Globus pallidus (tissue), 1 donor: ENCODE measurements at places on chromosomes 2 and 18.

DNA sequence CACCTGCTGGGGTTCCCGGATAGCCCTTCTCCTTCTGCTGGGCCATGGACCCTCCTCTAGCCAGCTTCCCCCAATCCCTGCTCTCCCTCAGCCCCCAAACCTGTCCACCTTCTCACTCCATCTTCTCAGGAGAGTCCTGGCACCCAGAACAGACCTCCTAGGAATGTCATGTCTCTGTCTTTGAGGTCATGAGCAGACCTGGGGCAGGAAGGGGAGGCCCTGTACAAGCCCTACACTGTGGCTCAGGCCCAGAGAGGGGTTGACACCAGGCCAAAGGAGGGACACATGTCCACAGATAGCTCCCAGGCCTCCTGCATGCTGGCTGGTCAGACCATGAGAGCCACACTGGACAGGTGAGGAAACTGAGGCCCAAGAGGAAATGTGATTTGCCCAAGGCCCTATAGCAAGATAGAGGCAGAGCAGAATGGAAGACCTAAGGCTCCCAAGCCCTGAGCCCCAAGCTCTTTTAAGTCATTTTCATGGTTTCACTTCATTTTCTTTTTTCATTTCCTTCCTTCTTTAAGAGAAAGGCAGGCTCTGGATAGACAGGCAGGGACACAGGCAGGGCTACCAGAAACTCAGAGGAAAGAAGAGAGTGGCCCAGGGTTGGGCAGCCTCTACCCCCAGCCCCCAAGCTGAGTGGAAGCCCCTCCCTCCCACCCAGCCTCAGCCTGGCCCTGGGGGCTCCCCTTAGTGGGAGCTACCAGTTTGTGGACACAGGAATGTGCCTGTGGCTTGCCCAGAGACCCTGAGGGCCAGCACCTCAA, 159.7 kb downstream of the SMAD7 start:
- no peak for DNase-seq

DNA sequence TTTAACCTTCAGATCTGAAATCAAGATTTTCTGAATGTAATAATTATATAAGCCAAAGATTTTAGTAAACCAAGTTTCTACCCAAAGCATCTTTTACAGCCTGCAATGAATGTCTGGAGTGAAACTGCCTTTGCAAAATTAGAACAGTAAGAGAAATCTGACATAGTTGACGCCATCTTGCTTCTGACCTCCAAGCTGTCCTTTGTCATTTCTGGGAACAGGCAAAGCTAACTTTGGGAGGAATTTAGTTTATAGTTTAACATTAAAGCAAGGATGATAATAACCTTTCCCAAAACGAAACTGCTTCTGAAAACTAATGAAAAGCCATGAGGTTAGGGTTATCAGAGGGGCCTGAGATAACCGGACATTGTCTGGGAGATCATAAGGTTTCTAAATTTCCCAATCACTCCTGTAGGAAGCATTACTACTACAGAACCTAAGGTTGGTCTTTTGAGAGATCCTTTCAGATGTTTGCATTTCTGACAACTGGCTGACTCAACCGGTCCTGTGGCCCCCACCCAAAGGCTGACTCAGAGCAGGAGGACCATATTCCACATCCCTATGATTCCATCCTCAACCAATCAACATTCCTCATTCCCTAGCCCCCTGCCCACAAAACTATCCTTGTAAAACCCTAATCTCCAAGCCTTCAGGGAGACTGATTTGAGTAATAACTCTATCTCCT, 124.5 kb downstream of the TMEM131 start:
- no peak for DNase-seq

DNA sequence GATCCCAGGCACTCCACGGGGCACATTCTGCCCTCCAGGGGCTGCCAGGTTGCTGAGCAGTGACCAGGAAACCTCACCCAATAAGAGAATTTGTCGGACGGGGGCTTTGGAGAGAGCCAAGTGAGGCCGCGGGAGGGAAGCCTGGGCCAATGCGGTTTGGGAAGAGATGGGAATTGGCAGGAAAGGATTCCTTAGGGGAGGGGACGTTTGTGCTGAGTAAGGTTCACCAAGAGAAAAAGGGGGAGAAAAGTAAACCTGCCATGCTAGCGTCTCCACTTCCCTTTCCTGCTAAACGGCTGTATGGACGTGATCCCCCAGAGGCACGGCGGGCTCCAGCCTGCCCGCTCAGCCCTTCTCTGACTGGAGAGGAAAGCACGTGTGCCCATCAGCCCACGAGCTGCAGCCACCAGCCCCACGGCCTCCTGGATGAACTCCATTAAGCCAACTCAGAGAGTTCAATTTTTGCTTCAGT, 194.4 kb upstream of the ID2 start:
- DNase-seq, result peak; percentile 52

- no peak for DNase-seq
Measured at GRCh38 chr2:16178551-16179130, 238.3 kb downstream of the MYCN start.

DNA sequence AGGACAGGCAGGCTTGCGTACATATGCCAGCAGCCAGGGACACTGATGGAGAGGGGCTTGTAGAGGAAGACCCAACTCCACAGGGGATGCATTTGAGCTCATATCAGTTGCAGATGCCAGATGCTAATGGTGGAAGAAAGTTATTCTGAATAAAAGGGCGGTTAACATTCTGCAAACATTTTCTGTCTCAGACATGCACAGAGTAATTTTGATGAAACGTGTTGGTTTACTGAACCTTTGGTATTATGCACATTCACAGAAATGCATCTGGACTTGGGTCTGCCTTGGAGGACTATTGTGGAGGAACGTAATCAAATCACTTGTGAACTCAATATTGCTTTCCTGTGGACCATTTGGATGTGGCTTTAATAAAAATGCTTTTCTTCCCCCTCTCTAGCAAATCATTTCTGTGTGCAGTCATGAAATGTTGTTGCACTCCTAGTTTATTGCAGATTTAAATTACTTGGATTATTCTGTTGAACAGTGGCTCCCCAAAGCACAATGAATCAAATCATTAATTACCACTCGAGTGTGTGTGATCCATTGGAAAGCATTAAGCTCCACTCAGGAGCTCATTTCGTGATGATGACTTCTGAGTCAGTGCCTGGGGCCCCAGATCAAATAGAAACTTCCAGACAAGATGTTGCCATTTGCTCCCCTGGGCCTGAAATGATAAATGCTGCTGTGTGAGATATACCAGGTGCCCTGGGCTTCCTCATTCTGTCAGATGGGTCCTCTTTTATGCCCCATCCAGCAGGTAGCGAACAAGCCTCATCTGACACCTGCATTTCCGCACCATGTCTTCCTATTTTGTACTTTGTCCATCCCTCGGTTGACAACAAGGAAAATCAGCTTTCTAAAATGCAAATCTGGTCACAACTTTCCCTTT, 697.0 kb upstream of the HS6ST1 start:
- no peak for DNase-seq

- DNase-seq, result no peak
Measured at GRCh38 chr2:81513328-81513727, 1208.8 kb upstream of the LRRTM1 start.

- DNase-seq, result no peak
Measured at GRCh38 chr18:12403601-12404506, 3.9 kb upstream of the PRELID3A start.
